ENCODE measurements at places on chromosomes 3 and 15.

- peak; percentile 18 for DNase-seq
Observed at GRCh38 chr3:197289726-197290125, 8.7 kb downstream of the DLG1 start.

DNA sequence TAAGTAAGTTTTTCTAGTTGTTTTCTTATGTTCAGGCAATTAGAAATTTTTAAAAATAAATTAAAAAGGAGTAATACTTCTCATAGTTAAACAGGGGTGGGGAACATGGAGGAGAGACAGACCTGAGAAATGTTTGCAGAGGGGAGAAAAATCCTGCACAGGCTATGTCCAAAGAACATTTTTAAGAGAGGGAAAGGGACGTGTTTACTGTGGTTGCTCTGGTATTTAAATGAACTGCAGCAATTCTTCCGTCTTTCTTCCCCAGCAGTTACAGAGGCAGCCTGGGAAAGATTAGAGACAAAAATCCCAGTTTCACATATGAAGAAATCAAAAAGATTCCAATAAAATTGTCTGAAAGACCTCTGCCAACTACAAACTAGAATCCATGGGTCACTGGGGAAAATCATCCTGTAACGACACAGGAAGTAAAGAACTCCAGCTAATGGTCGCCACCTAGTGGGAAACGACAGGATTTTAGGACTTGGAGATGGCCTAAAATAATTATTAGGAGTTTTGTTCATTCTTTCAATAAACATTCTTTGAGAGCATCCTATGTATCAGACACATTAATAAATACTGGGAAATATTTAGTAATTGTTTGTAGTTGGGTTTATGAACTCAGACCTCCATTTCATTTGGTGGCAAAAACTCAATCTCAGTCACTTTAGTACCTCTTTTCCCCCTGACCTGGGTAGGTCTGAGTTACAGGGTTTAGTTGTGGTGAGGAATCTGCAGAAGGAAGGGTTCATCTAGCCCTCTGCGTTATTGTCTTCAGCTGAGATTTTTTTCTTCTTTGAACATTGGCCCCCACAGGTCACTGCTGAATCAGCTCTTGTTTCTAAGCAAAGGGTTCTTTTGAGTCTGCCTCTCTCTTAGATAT lies 69.9 kb upstream of the GOLIM4 start:
- DNase-seq, result peak; percentile 68

- no peak for DNase-seq
Observed at GRCh38 chr3:192597506-192597905, 129.8 kb downstream of the FGF12 start.

DNA sequence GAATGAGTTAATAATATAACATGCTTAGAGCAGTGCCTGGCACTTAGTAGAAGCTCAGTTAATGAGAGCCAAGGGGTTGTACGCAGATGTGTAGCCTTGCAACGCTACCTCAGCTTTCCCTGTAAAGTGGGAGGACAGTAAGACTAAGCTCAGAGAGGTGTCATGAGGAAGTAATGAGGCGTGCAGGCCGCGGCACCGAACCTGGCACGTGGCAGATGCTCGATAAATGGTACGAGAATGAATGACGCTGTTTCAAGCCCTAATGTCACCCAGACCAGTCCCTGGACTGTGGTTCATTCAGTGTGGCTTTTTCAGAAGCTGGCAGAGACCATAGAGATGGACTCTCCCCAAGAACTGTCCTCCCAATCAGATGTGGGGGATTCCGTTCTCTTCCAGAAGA lies 21.2 kb downstream of the GRIP2 start:
- DNase-seq, result no peak

DNA sequence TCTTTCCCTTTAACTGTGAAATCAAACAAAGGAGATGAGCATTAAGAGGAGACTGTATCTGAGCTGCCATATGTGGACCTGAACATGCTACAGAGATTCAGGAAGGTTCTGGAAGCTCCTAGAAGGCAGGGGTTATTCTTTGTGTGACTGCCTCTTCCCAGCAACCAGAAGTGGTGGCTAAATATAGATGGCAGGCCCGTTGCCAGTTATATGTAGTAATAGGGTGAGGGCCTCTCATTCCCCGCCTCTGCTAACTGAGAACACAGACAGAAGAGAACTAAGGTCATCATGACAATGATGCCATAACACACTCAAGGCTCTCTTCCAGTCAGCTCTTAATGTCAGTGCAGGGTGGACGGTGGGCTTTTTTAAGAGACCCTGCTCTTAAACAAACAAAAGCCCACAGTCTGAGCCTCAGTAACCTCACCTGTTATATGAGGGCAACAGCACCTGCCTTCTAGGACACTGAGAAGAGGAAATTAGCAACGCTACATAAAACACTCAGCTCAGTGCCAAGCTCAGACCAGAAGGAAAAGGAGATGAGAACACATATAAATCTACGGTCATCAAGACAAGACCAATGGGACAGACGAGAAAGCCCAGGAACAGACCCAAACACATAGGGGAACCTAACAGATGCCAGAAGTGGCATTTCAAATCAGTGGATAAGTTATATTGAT lies 22.3 kb downstream of the CFAP92 start:
- no peak for DNase-seq

- no peak for DNase-seq
Observed at GRCh38 chr3:56633602-56634535, 49.2 kb downstream of the TASOR start.

DNA sequence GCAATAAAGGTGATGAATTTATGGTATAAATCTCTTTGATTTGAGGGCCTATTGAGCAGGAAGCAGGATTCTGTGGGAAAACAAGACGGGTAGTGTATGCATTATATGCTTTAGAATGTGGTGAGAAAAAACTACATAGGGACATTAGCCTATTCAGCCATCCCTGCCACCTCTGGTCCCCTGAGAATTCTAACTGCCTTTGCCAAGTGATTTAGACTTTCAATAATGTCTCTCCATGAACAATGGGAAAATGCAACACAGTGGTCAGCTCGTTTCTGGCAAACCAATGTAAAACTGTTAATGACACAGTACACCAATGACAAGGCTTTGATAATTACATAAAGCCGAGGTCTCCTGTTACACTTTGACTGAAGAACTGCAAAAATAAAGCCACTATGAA lies 314.7 kb upstream of the CNTN4 start:
- no peak for DNase-seq

GRCh38 chr15:45546789-45547188 lies 24.2 kb upstream of the SLC30A4 start:
- no peak for DNase-seq

GRCh38 chr15:90760661-90761232 lies 43.6 kb downstream of the BLM start:
- no peak for DNase-seq

DNA sequence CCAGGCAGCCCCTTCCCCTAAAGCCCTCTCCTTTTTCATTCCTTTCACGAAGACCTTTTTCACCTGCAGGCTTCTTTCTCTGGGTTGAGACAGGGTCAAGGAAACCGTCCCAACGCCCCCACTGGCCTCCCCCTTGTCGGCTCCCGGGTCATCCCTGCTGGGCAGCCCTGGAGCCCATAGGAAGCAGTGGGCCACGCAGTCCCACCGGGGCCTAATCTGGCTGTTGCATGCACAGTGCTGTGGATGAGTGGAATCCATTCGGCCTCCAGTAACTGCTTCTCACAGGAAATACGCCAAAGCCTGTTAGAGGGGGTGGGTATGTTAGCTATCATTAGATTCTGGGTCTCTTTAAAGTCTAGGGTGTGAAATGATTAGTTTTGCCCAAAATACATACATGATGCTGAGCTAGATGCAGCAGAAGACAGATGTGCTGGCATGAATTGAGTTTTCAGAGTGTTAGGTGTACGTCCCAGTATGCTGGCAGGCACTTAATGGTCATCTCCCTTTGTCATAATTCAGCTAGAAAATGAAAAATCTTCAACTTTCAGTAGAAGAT lies 16.6 kb downstream of the LYSMD4 start:
- no peak for DNase-seq

DNA sequence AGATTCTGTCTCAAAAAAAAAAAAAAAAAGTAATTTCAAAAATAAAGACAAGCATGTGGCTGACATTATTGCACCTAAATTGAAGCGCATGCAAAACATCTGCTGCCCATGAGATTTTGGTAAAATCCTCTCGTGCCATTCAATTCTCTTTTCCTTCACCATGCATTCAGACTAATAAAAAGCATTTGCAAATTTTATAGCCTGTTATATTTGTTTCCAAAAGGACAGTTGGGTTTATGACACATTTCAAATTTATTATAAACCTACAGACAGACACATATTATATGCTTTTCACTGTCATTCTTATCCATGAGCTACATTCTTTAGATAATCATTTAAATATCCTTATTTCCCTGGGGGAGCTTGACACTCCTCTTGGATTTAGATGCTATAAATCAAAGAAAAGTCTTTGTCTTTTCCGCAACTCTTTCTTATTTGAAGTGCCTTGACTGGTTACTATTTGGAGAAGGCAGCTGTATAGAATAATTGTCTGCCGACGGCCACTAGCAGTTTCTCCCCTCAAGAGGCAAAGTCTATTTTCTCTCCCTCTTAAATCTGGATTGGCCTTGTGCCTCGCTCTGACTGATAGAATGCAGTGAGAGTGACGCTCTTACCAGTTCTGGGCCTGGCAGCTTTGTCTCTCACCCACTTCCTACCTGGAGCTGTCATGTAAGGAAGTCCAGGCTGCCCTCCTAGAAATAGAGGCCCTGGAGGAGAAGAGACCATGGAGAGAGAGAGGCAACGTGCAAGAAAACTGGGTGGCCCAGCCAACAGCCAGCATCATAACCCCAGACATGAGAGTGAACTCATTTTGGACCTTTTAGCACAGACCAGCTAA lies 6.8 kb upstream of the LRIG1 start:
- no peak for DNase-seq

GRCh38 chr3:167691366-167691765 lies 37.6 kb upstream of the WDR49 start:
- DNase-seq, result no peak

DNA sequence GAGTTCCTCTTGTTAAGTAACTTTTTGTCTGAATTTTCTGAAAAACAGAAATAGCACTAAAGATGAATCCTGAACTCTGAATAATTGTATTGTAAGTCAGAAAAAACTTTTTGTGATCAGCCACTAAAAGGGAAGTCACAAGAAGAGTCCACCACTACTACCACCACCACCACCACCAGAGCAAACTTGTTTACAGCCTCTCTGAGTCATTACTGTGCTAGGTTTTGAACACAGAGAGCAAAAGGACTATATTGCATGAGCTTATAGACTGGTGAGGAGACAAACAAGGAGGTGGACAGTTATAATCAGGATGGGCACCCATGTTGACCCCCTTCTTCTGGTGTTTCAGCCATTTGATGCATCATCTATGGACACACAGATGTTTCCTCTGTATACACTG lies 141.7 kb downstream of the IL5RA start:
- no peak for DNase-seq

- DNase-seq, result no peak
Observed at GRCh38 chr15:58302832-58303231, 129.0 kb upstream of the LIPC start.

GRCh38 chr3:180306691-180307090 lies 270.0 kb upstream of the PEX5L start:
- DNase-seq, result peak; percentile 41

DNA sequence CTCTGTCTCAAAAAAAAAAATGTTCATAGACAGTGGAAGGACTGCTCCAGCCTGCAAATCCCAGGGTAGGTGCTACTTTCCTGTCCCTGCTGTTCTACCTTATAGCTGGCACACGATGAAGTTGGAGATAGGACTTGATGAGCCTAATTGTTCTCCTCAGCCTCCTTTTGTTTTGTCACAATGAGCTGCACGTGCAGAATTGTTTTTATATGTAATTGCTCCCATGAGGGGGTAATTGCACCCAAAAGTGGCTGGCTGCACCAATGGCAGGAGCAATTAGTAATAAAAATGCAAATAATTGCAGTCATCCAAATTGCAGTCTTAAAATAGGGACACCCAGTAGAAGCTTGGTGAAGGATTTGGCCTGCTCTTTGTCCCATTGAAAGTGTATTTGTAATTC lies 63.0 kb upstream of the PFN2 start:
- no peak for DNase-seq

- DNase-seq, result no peak
Observed at GRCh38 chr3:177606891-177607290, 409.6 kb upstream of the TBL1XR1 start.

GRCh38 chr3:71153713-71154112 lies 429.8 kb downstream of the FOXP1 start:
- no peak for DNase-seq

DNA sequence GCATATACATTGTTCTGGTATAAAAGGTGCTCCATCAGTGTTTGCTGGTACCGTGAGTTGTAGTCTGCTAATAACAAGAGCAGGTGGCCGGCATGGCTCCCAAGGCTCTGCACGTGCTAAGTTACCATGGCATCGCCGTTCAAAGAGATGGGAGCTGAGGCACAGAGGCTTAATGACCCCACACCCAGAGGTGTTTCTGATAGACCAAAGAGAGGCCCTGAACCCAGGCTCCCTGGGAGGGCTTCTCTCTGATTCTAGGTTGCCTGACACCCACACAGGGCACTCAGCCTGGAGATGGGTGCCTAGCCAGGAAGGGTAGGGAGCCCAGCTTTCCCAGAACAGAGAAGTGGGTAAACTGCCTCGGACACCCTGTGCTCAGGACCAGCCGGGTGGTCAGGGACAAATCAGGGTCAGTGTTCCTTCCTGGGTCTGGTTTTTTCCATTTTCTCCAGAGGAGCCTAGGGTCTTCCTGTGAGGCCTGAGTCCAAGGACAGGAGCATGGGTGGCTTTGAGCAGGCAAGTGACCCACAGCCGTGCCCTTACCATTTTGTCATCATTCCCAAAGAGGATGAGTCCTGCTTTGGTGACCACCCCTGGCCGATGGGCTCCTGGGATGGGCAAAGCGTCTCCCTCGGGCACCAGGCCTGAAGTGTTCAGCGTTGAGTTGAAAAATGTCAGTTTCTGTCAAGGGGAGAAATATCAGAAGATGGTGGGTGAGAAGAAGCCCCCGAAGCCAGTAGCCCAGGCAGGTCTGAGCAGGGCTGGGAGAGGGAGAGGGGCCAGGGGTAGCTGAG lies 27.3 kb downstream of the ALDH1L1 start:
- DNase-seq, result no peak
